ENCODE measurements at places on chromosomes 6 and 20.

DNA sequence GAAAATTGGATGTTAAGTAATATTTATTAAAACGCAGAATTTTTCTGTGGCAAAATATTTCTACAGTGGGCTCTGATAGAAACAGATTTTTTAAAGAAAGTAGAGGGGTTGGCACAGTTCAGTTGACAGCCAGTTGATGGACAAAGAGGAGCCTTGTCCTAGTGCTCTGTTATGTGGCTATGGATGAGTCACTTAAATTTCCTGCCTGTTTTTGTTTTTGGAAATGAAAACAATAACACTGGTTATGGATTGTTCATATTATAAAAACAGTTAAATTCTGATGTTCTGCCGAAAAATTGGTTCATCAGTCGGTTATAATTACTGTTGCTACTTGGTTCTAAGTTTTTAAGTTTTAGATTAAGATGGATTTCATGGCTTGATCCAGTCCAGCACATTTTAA, 42.8 kb downstream of the MYO6 start:
- DNase-seq = no peak

GRCh38 chr6:31426395-31427354, 23.3 kb downstream of the MICA start:
- no peak for DNase-seq

DNA sequence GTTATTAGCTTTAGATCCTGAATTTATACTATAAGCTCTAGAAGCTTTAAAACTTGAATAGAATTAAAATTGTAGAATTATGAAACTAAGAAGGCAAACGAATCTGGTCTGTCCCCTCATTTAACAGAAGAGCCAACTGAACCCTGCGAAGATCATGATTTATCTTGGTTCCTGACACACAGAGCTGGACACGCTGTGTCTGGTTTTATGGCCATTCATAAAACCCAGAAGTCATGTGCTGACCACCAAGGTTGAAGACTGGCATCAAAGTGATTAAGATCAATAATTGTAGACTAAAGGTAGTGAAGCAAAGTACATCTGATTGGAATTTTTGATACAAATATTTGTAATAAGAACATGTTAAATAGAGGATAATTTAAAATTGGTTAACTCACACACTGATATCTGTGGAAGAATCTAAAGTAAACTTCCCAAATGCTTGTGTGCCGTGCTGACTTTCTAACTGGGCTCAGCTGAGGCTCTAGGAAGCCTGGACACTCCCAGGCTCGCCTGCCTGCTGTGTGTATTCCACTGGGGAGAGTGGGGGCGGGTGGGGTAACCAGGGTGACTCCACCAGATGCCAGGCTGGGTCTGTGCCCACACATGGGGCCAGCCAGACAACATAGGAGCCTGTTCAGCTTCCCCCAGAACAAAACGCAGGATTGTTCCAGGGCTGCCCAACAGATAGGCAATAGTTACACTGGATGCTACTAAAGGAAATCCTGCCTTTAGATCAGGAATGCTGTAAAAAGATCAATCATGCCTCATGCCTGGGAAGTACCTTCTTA, 42.1 kb upstream of the SLC22A3 start:
- DNase-seq = no peak

DNA sequence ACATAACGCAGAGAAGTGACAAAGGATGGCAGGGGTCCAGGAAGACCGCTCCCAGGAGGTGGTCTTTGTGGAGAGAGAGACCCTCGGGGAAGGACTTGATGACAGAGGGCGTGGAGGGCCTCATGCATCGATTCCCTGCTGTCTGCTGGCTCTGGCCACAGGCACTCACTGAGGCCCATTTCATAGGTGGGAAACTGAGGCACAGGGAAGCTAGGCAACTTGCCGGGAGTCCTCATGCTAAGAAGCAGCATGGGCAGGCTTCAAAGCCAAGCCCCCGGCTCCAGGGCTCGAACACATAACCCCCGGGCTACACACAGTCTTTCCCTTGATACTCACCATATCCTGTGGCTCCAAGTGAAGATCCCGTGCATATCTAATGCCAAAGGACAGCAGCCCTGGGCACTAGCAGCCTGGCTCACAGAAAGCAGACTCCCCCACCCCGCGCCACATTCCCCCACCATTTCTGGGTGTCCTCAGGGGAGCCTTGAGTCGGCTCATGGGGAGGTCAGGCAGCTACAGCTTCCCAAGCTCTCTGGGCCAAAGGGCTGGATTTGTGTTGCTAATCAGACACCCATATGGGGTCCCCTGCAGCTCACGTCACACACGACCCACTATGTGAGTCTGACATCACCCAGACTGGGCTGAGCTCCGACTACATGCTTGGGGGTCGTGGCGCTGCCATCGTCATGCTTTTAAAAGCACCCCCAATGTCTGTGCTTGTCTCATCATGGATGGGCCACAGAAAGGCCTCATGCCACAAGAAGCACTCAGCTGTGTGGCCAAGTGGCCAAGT, 130.9 kb upstream of the PMEPA1 start:
- no peak for DNase-seq

DNA sequence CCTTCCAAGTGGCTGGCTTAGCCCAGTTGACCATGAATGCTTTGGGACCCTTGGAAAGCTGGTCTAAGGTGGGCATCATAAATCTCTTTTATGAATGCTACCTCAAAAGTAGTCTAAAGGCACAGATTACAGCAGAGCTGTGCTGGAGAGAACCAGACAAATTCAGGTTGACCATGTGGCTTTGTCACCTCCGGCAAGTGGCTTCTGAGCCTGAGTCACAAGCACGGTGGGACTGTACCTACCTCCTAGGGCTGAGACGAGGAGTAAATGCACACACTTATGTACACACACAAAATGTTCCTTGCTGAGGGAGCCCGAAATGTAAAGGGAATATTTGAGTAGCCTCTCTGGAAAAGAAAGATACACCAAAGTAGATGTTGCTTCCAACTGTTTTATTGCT, 155.9 kb downstream of the NFATC2 start:
- no peak for DNase-seq
